ENCODE measurements at places on chromosomes 11 and 22.

- peak; percentile 12 for DNase-seq
These were observed 98.6 kb downstream of the CEP164 start for GRCh38 chr11:117426297-117426685.

- no peak for DNase-seq
These were observed 22.0 kb upstream of the IRAG1 start for GRCh38 chr11:10715571-10715970.

- no peak for DNase-seq
These were observed 58.0 kb downstream of the KCNJ1 start for GRCh38 chr11:128809128-128809527.

GRCh38 chr11:9787260-9787659, 123.4 kb downstream of the SWAP70 start:
- peak; percentile 31 for DNase-seq
